AG10803 (cell line): ENCODE measurements at places on chromosomes 2 and 18.

DNA sequence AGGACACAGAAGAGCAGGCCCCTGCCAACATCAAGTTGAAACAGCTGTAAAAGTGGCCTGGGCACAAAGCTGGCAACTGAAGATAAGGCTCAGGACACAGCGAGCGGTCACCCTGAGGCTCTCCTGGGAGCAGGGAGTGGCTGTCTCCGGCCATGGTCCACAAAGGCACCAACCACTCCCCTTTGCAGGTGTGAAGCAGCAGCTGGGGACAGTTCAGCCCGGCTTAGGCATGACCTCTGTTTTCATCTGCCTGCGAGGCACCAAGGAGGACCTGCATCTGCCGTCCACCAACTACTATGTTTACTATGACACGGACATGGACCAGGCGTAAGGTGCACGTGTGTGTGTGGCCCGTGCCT lies 12.9 kb downstream of the TGOLN2 start:
- no peak for DNase-seq

DNA sequence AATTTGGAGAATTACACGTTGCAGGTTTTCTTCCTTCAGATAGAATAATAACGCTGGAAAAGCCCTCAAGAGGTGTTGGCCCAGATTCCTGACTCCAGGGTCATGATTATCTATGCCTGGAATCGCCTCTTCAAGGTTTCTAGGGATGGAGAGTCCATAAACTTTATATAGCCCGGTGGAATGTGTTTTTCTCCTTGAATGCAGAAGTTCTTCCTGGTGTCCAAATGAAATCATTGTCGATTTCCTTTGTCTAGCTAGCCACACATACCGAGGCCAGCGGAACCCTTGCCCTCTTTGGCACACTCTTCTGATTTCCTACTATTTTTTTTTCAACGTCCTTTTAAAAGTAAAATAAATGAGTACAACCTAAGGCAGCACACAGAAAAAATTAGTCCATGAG lies 117.8 kb downstream of the PID1 start:
- no peak for DNase-seq

DNA sequence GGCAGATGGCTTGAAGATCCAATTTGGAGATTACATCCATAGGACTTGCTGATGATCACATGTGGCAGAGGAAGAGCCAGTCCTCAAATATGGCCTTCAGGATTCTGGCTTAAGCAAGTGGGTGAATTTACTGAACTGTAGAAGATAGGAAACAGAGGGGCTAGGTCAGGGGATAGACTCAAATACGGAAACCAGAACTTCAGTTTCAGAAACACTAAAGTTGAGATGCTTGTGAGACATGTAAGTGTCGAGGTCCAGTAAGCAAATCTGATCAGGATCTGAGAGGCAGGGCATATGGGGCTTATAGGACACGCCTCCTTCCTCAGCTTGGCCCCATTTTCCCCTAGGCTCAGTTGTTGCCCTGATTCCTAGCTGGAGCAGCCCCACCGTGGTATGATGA lies 107.7 kb downstream of the LBH start:
- no peak for DNase-seq

DNA sequence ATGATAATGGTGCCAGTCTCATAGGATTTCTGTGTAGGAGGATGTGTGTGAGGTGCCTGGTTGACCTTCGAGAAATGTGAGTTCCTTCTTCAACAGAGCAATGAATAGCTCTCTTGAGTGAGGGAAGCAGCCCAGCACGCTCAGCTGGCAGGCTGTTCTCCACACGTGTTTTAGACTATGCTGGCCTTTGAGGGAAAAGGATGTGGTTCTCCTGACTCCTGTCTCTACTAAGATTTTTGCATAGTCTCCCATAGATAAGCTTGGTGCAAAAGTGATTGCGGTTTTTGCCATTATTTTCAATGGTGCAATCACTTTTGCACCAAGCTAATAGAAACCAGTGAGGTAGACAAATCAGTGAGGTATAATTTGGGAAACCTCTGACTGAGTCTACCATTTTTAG lies 284.1 kb downstream of the SLC4A3 start:
- DNase-seq, result no peak

- DNase-seq, result no peak
Measured at GRCh38 chr2:218547978-218548377, 20.2 kb downstream of the USP37 start.

GRCh38 chr2:136572335-136572734 lies 193.0 kb upstream of the THSD7B start:
- no peak for DNase-seq

DNA sequence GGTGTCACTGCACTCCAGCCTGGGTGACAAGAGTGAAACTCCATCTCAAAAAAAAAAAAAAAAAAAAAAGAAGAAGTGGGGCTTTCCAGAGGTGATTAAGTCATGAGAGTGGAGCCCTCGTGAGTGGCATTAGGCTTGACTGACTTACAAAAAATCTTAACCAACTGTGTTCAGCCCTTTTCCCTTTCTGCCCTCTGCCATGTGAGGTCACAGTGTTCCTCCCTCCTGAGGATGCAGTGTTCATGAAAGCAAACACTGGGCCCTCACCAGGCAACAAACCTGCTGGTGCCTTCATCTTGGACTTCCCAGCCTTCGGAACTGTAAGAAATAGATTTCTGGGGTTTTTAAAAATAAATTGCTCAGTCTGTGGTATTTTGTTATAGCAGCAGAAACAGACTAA lies 37.0 kb upstream of the METTL21A start:
- DNase-seq, result no peak

DNA sequence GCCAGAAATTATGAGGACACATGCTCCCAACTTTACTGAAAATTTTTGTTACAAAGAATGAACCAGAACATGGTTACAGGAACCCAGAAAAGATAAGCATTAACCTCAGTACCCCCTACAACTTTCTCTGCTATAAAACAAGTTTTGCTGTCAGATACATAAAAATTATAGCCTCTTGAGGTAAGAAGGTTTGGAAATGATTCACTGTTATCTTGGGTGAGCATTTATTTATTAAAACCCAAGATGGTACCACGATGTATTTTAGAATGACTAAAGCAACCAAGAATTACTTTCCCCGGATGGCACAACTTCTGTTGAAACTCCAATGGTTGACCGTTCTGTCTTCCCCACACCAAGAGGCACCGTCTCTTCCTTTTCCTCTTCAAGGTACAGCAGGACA lies 72.9 kb downstream of the RBMS1 start:
- no peak for DNase-seq

DNA sequence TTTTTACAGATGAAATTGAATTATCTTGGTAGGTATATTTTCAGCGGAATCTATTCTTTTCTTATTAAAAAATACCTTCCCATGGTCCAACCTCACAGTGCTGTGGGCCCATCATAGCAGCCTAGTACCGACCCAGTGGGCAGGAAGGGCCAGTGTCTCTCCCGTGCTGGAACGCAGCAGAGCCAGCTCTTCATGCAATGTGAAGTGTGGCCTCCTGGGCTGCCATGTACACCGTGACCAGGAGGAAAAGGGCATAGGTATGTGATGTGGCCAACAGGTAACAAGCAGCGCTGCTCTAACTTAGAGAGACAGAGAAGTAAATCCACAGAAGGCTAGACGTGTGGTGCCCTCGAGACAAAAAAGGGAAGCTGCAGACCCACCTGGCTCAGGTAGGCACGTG lies 221.1 kb upstream of the SALL3 start:
- no peak for DNase-seq
